B cell (primary cell): ENCODE measurements at places on chromosomes 5 and 9.
A peak's percentile ranks its signal among the peaks of the same experiment; 100 is the strongest.

GRCh38 chr5:75601567-75601966, 9.7 kb upstream of the ANKDD1B start:
- no peak for DNase-seq

- DNase-seq: no peak
Observed at GRCh38 chr5:82635561-82636288, 357.6 kb upstream of the RPS23 start.

DNA sequence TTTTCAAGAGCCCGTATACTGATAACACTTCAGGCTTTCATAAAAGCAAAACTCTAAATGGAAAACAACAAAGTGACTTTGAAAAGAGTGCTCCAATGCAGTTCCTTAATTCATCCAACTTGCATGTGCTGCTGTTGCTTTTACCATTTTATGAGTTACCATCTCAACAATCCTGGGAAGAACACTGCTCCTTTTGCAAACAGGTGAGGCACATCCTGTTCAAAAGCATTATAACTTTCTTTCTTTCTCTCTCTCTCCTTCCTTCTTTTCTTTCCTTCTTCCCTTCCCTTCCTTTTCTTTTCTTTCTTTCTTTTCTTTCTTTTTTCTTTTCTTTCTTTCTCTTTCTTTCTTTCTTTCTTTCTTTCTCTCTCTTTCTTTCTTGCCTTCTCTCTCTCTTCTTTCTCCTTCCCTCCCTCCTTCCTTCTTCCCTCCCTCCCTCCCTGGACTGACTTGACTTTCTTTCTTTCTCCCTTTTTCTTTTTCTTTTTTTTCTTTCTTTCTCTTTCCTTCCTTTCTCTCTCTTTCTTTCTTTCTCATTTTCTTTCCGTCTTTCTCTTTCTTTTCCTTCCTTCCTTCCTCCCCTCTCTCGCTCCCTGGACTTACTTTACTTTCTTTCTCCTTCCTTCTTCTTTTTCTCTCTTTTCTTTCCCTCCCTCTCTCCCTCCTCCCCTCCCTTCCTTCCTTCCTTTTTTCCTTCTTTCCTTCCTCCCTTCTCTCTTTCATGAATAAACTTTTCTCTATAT, 11.2 kb upstream of the PARP8 start:
- DNase-seq: no peak

GRCh38 chr5:179228341-179229121, 116.7 kb downstream of the ADAMTS2 start:
- no peak for DNase-seq

DNA sequence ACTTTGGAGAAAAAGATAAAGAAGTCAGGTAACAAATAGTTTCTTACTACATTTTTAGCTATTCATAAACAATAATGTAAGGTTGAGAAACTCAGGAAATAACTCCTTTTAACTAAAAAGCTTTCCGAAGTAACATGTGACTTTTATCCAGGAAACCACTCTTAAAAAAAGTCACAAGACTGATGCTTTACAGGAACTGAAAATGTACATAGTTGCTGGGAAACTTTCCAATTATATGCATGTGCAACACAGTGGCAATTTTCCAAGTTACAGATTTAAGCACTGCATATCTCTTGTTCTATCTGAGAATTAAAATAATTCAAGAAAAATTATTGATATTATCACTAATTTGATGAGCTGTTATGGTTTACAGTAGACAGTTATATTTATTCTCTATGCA, 105.2 kb downstream of the CDH10 start:
- no peak for DNase-seq

DNA sequence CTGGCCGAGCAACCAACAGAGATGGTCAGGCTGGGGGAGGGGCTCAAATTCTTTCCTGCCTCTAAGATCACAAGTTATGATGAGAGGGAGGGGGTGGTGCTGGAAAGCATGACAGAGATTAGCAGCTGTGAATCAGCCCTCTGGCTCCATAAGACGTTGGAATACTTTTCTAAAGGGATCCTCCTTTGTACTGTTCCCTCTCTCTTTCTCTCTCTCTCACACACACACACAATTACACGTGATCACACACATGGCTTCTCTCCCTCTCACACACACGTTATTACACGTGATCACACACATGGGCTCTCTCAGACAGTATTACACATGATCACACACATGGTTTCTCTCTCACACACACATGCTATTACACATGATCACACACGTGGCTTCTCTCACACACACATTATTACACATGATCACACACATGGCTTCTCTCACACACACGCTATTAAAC, at the start of gene SLC45A2:
SLC45A2 (minus strand) TSS at position 23 of the 454 bp plus-strand sequence. CDS start 110 bp downstream, outside the sequence.
- no peak for DNase-seq

GRCh38 chr5:88954511-88954910, 71.5 kb upstream of the MEF2C start:
- no peak for DNase-seq

DNA sequence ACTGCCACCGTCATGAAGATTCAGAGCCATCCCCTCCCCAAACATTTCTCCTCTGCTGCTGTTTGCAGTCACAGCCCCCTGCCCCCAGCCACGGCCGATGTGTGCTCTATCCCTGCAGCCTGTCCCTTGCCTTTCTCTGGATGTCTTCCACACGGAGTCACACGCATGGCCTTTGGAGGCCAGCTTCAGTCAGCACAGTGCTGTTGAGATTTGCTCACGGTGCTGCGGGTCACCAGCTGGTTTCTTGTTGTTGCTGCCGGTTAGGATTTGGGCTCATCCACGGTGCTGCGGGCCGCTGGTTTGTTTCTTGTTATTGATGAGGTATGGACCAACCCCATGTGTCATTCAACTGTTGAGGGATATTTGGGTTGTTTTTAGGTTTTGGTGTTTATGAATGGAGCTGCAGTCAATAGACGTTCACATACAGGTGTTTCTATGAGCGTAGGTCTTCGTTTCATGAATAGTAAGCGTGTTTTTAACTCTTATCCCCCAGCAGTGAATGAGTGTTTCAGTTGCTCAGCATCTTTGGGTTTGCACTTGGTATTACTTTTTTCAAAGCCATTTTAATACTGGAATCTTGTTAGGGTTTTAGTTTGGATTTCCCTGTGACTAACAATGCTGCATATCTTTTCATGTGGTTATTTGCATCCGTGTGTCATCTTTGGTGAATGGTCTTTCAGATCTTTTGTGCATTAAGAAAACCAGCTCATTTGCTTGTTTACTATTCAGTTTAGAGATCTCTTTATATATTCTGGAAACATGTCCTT, 57.6 kb downstream of the AHRR start:
- no peak for DNase-seq

GRCh38 chr5:152592416-152592815, 187.3 kb upstream of the NMUR2 start:
- no peak for DNase-seq

GRCh38 chr5:143308731-143309130, 94.8 kb downstream of the NR3C1 start:
- no peak for DNase-seq

GRCh38 chr5:7078901-7079300, 317.0 kb upstream of the ADCY2 start:
- no peak for DNase-seq

DNA sequence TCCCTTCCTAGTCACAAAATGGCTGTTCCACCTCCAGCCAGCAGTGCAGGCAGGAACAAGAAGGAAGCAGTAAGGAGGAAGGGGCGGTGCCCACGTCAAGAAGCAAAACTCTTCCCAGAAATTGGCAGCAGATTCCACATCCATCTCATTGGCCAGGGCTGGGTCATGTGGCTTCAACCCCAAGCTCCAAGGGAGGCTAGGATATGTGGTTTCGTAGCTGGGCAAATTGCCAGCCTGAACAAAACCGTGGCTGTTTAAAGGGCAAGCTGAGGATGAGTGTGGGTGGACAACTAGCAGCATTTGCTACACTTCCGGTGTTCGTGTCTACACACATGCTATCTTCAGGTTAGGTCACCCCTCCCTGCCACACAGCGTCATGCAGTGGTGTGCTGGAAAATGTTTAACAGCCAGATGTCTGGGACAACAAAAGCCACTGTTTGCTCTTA, 92.1 kb upstream of the MAP1B start:
- no peak for DNase-seq

DNA sequence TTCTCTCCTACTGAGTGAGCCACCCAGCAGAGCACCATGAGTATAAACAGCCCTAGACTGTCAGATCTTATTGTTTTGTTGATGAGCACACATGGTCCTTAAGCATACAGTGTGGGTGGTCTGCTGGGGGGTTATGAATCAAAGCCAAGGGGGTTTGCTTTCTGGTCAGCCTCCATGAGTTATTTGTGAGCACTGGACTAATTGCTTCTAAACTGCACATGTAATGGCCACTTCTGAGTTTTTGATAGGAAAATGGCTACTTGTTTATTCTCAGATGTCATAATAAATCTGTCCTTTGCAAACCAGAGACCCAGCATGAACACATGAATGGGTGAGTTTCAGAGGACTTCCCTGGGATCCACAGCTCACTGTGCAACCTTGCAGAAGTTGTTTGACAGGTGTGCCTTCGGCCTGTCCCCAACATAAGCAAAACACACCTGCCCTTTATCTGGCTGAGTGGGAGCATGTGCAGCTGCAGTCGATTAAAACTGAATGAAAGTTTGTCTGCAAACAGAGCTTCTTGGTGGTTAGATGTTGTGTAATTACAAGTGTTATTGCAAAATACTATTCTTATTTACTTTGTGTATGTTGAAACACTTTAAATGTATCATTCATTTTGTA, 35.9 kb downstream of the MAMDC2 start:
- no peak for DNase-seq

DNA sequence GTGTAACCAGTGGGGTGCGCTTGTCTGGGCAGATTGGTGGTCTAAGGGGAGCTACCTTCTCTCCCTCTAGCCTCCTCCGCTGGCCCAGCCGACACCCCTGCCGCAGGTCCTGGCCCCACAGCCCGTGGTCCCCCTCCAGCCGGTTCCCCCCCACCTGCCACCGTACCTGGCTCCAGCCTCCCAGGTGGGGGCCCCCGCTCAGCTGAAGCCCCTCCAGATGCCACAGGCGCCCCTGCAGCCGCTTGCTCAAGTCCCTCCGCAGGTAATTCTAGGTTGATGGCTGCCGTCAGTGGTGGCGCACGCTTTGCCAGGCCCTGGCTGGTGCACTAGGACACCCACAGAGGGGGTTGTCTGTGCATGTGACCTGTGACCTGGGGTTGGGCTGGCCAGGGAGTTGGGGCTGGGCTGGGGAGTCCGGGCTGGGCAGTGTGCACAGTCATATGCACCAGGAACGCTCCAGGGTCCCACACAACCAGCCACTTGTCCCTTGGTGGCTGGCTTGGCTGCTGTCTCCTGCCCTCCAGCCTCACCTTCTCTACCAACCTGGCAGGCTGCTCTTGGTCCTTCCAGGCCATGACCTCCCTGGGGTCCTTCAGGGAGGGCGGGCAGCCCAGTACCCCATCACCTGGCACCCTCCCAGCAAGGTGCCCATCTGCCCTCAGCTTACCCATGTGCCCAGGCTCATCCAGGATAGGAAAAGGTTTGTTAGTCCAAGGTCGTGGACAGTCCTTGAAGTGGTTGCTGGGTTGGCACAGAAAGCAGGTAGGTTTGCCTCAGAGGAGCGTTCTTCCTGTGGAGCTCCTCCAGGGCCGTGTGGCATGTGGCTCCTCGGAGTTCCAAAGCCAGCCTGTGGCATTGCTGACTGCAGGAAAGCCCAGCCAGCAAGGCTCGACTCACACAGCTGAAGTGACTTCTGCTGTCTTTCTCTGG, 73.2 kb downstream of the WNK2 start:
- DNase-seq: no peak

GRCh38 chr9:101398930-101399642, 435 bp downstream of the ZNF189 start:
- DNase-seq: no peak

DNA sequence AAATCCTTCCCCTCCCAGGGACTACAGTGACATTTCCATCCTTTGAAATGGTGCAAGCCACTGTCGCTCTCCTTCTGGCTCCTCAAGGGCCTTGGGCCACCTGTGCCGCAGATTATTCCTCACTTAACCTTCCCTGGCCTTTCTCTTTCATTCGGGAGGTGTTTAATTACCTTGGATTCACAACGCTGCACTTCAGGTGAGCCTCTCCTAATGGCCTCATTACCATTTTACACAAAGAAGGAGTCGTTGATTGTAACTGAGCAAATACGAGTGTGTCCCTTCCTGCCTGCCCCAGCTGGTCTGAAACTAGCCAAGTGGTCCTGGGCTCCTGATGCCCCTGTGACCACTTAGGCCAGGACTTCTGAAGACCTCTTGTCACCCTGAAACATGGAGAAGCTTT, 205.0 kb downstream of the CRB2 start:
- no peak for DNase-seq

GRCh38 chr5:134411546-134412266, at the start of gene CDKN2AIPNL:
Gene CDKN2AIPNL (minus strand): TSS chr5:134411881. CDS start chr5:134411854, 27 bp downstream.
- DNase-seq: peak; percentile 92

DNA sequence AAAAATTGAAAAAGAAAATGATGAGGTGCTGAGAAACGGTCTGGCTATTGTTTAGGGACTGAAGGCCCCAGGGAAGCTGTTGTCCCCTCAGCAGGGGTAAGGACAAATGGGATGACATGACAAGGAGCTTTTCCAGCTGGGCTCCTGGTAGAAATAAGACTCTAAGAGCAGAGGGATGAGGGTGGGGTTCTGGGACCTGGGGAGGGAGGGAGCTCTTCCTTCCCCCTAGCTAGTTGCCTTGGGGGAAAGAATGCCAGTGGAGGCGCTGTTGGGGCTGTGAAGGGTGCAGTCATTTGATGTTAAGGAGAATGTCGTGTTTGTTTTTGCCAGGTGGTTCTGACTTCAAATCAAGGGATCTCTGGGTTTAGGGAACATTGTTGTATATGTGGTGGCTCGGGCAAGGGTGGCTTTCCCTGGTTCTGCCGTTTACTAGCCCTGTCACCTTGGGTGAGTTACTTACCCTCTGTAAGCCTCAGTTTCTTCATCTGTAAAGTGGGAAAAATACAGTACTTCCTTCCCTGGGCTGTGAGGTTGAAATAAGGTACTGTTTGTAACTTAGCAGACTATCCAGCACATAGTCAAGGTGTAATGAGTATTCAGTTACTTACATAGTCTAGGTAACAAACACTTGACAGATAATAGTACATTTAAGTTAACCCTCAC, 47.8 kb downstream of the WWC1 start:
- DNase-seq: no peak

- DNase-seq: no peak
Observed at GRCh38 chr9:20561531-20561930, 60.8 kb downstream of the MLLT3 start.

GRCh38 chr5:150624334-150625163, 15.9 kb upstream of the SYNPO start:
- peak; percentile 54 for DNase-seq

DNA sequence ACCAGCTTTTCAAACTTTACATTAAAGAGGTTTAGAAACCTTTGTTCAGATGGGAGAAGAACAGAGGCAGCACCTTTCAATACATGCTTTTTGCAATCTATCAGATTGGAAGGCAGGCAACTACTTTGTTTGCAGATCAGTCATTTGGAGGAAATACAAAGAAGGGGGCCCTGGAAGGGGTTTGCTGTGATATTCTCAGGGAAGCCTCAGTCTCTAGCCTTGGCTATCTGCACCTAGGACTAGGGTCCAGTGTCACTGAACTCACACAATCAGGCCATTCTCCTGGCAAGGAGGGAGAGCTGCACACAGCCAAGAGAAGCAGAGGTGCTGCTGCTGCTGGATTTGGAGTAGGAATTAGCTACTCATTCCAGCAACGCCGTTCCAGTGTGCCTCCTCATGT, 79.5 kb downstream of the CRB2 start:
- DNase-seq: no peak
